T-helper 9 cell (primary cell): ENCODE measurements at places on chromosomes 2 and 18.

- DNase-seq = no peak
Observed at GRCh38 chr2:198702796-198703195, 754.9 kb downstream of the SATB2 start.

- DNase-seq = no peak
Observed at GRCh38 chr2:126187668-126188067, 468.3 kb upstream of the GYPC start.

GRCh38 chr2:38181806-38182491, 106.0 kb upstream of the CYP1B1 start:
- no peak for DNase-seq

DNA sequence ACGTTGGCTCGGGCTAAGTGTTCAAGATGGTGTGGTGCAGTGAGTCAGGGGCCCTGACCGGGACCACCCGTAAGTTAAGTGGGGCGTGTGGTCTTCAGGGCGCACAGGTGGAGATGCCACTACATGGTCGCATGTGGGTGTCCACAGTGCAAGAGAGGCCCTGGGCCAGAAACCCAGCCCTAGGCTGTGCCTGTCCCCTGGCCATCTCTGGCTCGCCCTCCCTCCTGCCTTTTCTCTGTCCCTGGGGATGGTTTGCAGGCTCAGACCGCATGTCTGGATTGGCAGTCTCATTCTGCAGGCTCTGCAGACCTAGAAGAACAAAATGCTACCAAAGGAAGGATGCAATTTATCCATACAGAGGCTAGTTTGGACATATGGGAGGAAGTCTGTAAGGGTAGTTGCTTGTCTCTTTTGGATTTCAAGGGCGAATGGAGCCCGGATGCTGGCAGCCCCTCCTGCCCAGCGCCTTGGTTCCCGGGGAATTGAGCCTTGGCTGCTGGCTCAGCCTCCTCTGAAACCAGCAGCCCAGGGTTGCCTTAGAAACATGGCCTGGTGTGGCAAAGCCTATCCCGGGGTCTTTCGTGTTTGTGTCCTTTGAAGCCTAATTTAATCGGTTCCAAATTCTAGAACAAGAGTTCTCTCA, 417.5 kb upstream of the HS6ST1 start:
- DNase-seq = no peak

- no peak for DNase-seq
Observed at GRCh38 chr2:128260239-128261138, 58.2 kb downstream of the HS6ST1 start.

- no peak for DNase-seq
Observed at GRCh38 chr2:67628892-67629291, 231.8 kb downstream of the ETAA1 start.

- no peak for DNase-seq
Observed at GRCh38 chr2:216012133-216012829, 1.1 kb downstream of the MREG start.

DNA sequence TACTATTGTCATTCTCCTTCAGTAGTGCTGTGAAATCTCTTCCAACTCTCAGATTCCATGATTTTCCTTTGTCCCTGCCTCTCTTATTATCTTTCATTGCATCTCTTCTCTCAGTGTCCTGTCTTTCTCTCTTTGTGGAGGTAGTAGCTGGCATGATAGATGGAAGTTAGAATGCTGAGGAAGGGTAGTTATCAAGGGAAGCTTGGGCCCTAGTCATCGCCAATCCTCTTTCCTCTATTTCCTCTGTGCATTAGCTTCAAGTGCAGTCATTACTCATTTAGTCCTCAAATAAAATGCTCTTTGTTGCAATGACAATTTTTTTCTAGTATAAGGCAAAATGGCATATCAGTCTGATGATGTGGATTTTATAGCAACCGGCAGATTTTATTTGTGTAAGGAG, 207.7 kb downstream of the CAMKMT start:
- no peak for DNase-seq

GRCh38 chr18:57806978-57807285, 3.8 kb upstream of the ATP8B1 start:
- DNase-seq = no peak

GRCh38 chr2:75570948-75571729, 10.4 kb upstream of the EVA1A start:
- no peak for DNase-seq

DNA sequence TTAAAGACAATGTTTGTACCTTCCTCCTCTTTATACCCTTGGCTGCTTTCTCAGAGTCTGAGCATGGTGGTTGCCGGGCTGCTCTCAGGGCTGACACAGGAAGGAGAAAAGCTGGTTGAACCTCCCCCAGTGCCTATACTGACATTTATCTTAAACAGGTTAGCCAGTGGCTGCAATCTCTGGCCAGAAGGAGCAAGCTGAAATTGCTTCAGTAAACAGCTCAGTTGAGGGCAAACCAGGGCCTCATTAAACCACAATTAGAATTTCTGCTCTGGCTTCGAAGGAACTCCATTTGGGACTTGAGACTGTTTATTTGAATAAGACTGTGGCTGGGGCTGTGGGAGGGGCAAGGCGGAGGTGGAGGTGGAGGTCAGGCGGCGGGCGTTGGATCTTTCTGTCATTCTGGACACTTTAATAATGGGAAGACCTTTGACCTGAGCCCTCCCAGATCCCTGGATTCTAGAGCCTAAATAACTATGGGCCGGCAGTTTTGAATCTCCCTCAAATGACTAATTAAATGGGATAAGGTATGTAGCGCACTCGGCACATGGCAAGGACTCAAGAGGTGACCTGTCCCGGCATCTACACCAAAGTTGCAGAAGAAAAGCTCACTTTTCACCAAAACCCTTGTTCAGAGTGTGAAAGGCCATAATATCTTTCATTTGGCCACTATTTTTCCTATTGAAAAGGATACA, 120.6 kb upstream of the MYCN start:
- no peak for DNase-seq

DNA sequence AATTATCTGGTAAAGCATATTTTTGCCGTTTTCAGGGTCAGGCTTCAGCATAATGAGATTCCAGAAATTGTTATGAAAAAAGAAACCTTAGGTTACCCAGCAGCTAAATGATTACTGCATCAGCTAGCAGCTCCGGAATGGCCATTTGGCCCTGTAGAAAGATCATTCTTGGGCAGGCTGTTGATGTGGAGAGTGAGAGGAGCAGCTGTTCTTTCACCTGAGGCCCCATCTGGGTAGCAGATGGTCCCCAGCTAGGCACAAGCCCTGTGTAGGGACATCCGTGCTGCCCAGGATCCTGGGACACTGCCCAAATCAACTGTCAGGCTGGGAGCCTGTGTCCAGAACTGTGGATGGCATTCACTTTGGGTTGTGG, 61.8 kb downstream of the NEDD4L start:
- DNase-seq = no peak

DNA sequence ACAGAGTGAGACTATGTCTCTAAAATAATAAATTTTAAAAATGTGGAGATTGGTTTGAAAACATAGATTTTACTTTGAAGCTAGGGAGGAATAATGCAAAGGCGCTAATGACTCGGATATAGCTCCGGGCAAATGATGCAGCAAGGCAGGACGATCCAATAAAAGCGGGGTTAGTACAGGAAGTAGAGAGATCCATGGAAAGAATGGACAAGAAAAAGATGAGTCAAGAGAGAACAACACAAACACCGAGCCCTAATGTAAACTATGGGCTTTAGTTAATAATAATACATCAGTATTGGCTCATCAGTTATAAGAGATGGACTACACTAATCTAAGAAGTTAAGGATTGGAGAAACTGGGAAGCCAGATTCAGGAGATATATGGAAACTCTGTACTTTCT, 74.5 kb downstream of the QPCT start:
- no peak for DNase-seq

- DNase-seq = no peak
Observed at GRCh38 chr2:233976087-233976486, 58.9 kb downstream of the TRPM8 start.

DNA sequence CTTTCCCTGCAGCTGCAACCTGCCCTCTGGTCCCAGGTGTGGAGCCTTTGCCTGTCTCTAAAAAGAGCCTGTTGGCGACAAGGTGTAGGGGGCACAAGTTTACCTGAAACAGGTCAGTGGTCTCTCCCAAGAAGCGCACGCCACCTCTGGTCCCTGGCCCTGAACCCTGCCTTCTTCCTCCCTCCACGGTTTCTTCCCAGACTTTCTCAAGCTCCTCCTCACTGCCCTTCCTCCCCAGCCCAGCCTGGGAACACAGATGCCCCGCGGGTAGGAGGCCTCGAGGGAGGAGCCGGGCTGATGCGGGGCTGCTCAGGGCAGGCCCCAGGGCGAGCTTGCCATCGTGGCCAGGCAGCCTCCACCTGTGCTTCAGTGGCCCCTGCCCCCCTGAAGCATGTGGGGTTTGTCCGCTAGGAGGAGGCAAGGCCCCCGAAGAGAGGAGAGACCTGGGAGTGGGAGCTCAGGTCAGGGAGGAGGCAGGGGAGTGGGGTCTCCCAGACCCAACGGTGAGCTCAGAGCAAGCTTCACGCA, 89.5 kb downstream of the SMAD7 start:
- DNase-seq = no peak

DNA sequence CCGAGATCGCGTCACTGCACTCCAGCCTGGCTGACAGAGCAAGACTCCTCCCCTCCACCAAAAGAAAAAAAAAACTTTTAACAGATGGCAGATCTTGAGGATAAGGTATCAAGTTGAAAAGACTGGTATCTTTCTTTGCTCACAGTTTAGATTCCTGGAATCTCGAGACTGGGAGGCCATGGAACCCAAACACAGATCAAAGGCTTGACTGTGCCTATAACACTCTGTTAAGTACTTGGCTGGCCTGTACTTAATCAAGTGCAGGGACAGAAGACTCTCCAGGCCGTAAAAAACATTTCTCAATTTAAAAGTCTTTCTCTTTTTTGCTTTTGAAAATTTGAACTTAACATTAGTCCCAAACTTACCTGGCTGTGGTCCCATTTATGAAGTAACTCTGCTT, 107.1 kb upstream of the ZNF516 start:
- DNase-seq = no peak

DNA sequence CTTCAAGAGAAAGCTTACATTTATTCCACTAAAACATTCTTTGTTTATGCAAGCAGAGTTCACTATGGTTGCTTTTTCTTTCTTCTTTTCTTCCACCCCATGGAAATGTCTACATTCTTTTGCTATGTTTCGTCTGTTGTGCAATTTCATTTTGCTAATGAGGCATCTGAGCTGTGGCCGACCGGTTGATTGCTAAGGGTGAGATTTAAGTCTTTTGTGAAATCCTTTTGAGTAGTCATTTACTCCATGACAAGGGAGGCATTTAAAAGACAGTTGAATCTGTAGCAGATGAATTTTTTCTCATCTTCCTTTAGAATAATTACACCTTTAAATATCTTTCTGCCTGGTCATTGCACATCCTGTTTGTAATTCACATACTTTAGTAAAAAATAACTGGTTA, 324.1 kb upstream of the THUMPD2 start:
- DNase-seq = no peak

DNA sequence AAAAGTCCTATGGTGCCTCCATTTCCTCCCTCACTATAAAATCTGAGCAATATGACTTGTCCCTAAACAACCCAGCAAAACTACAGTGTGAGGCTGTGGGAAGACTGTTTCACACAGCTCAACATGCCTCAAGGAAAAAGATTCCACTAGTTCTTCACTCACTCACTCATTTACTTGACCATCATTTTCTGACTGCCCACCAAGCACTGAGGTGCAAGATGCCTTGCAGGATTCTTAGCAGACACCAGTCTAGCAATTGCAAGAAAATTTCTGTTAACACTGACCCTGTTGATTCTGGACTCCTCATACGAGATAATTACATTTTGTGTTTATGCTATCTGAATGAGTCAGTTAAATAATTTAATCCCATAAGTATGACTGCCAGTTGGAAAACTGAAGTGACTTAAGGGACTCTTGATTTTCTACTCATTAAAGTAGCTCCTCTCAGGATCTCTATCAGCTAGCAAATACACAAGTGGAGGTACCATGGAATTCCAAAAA, 51.9 kb upstream of the PCBP1 start:
- DNase-seq = no peak

- no peak for DNase-seq
Observed at GRCh38 chr2:64391424-64391823, 62.5 kb upstream of the LGALSL start.

- DNase-seq = no peak
Observed at GRCh38 chr18:79387615-79388014, 8.1 kb upstream of the NFATC1 start.

GRCh38 chr2:203809084-203809521, 58.5 kb upstream of the CTLA4 start:
- no peak for DNase-seq

GRCh38 chr2:176158186-176158591, 1.1 kb downstream of the HOXD3 start:
- no peak for DNase-seq

- no peak for DNase-seq
Observed at GRCh38 chr2:101113441-101114267, 37.5 kb downstream of the TBC1D8 start.

DNA sequence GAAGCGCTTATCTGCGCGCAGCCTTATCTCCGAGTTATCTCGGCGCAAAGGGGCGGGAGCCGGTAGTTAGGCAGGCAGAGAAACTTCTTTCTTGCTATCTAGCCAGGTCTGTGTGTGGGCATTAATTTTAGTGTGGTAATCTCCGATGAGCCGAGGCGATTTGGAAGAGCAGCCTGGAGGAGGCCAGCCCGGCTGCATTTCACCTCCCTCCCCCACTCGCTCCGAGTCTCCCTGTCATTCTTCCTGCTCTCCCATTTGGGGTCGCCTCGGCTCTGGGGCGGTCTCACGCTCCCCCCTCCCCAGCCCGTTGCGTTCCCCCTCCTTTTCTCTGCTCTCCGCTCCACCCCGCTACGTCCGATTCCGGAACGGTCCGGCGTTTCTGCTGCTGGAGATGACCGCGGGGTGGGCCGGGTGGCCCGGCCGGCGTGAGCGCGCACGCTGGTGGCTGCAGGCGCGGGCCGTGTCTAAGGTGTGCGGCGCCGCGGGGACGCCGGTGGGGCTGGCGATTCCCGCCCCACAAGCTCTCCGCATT, 566 bp downstream of the GATA6 start:
- no peak for DNase-seq

- DNase-seq = no peak
Observed at GRCh38 chr2:195663007-195663406, 6.0 kb downstream of the SLC39A10 start.

GRCh38 chr2:96151595-96152303, 6.5 kb upstream of the DUSP2 start:
- DNase-seq = no peak

DNA sequence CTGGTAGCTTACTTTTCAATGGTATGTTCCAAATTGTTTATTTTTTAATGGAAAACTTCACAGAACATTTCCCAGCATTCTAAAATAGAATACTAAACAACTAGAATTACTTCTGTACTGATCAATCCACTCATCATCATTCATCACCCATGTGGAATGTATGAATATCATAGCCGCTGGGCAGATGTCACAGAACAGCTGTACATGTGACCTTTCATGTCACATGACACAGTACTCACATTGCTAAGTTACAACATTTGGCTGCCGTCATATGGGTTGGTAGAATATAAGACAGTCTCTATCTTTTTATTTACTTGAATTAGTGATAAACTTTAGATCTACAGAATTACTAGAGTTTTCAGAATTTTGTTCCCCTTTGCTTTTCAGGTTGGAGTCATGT, 387.6 kb downstream of the ZEB2 start:
- DNase-seq = no peak

- DNase-seq = no peak
Observed at GRCh38 chr2:42464631-42465030, 29.2 kb downstream of the KCNG3 start.

- no peak for DNase-seq
Observed at GRCh38 chr2:64243081-64244036, 99.1 kb upstream of the PELI1 start.
